ENCODE measurements at places on chromosomes 12 and 14.
A peak's percentile ranks its signal among the peaks of the same experiment; 100 is the strongest.

GRCh38 chr12:13148485-13148847, 45.0 kb upstream of the GSG1 start:
- no peak for DNase-seq

DNA sequence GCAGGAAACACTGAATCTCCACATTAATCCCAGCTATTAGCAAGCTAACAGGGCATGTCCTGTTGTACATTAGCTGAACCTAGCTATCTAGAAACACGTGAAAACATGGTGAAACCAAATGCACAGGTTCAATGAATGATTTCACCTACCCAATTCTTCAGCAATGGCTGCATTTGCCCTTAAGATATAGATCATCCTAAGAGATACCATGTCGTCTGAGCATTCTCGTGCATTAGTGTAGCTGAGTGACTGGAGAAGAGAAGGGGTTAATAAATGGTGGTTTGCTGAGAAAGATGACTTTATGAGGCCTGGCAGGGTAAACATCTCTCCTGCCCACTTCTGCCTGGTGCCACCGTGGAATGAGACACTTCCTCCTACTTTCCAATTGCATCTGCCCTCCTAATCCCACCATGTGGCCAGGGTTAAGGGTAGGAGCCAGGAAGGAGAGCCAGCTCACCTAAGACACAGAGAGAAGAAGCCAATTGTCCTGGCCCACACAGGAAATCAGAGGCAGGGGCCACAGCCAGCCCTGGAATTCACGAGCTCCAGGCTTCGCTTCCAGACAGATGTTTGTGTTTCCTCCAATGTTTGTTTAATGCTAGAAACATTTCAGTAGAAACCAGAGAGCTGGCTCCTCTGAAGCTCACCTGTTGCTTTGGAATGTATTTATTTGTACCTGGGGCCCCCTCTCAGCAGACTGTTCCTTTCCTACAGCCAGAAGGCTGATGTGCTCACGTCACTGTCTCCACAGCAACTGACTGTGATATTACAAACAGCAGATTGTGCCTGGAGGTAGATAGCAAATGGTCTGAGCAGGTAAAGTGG, 126.0 kb upstream of the PARP11 start:
- DNase-seq = no peak

GRCh38 chr12:110790301-110790700, 47.6 kb upstream of the PPP1CC start:
- DNase-seq = no peak

DNA sequence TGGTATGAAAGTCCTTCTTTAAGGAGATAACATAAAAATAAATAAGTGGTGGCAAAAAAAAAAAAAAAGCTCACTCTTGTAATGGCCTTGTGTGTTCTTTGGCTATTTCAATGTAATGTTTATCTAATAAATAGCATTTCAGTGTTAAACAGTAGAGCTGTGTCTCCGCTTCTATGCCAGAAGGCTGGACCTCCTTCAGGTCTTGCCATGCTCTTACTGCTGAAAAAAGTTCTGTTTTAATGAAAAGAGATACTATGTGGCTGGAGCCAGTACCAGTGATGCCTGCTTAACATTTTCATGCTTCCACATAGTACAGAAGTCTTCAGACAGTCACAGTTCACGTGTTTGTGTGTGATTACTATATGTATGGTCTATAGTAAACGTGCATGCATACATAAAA, 74.1 kb upstream of the PRICKLE1 start:
- no peak for DNase-seq

GRCh38 chr14:99541677-99542470, 60.7 kb downstream of the CCNK start:
- no peak for DNase-seq

DNA sequence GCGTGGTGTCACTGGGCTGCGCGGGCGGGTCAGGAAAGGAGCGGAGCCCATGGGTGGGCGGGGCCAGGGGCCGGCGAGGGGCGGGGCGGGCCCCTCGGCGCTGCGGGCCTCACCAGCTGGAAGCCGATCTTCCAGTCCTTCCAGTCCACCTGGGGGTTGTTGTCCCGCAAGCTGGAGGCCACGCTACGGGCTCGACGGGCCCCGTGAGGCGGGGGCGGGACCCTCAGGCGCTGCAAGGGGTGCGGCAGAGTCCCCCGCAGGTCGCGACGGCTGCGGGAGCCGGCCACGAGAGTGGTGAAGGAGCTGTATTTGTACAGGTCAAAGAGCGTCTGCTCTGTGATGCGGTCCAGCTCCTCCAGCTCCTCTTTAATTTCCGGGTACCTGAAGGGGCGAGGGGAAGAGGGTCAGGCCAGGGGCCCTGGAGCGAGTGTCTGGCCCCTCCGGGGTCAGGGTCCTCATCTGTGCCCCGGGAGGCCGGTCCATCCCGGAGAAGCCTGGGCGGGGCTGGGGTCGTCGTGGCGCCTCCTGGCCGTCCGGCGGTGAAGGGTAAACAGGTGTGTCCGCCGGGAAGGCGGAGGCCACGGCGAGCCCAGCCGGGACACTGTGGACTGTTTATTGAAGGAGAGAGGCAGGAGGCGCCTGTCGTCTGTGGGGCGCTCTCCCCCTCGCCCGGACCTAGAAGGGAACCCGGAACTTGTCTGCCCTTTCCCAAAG, 11.9 kb downstream of the SCNN1A start:
- DNase-seq = peak; percentile 70

- DNase-seq = no peak
Measured at GRCh38 chr14:55899531-55899930, 218.7 kb upstream of the PELI2 start.

GRCh38 chr12:104736307-104736706, 221.8 kb downstream of the SLC41A2 start:
- DNase-seq = no peak

Measured in activated CD8-positive, alpha-beta T cell treated with anti-CD3 and anti-CD28 coated beads, Interleukin-2, amount 10 ng/mL, durations not matched to agents 7 days and 5 days (primary cell).